ENCODE measurements at places on chromosomes 7 and 10.

DNA sequence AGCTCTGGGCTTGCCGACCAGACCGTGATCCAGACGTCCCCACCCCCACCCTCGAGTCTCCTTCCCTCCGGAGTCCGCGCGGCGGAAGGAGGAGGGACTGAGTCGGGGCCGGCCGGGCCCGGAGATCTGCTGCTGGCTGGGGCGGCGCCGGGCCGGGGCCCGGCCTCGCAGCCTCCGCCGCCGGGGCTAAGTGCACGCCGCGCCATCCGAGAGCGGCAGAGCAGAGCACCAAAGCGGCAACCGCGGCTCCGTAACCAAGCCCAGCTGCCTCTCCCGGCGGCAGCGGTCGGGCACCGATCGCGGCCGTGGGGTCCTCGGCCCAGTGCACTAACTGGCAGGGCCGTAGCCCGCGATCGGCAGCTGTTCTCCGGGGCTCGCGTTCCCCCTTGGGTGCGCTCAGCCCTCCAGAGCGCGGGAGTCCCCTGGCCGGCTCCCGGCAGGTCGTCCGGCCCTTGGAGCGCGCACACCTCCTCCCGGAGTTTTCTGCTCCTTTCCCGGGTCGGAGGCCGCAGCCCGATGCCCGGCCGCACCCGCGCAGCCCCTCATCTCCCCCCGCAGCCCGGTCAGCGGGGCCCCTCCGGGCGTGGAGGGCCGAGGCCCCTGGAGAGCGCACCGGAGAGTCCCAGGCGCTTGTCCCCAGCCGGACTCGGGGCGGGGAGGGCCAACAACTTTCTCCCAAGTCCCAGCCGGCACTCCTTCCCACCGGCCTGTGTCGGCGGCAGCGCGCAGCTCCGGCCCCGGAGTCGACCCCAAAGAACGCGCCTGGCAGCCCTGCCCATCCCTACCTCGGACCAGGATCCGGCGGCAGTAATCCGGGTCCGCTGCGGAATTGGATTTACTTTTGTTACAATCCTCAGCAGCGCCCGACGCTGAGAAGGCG lies 799 bp downstream of the VAX1 start:
- no peak for DNase-seq

DNA sequence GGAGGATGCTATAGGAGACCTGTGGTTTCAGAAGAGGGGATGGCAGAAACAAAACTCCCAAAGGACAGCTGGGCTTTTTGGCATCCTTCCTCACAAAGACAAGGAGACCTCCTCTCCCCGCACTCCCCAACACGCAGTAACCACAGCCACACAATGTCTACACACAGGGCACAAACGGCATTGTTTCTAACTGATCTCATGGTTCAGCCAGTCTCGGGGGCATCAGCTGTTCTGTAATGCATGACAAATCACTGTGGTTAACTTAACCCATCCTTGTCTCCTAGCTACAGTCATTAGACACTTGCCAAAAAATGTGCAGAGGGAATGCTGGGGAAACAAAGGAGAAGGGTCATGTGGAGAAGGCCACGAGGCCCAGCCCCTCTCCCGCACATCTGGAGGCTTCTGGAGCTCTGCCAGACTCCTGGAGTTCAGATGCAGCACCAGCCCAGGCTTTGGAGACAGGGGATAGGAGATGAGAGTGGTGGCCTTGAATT lies 7.6 kb upstream of the ADAMTS14 start:
- no peak for DNase-seq

GRCh38 chr10:20240643-20241042 lies 424.4 kb downstream of the PLXDC2 start:
- DNase-seq = no peak

GRCh38 chr7:23472956-23473843 lies 2.9 kb upstream of the IGF2BP3 start:
- no peak for DNase-seq

DNA sequence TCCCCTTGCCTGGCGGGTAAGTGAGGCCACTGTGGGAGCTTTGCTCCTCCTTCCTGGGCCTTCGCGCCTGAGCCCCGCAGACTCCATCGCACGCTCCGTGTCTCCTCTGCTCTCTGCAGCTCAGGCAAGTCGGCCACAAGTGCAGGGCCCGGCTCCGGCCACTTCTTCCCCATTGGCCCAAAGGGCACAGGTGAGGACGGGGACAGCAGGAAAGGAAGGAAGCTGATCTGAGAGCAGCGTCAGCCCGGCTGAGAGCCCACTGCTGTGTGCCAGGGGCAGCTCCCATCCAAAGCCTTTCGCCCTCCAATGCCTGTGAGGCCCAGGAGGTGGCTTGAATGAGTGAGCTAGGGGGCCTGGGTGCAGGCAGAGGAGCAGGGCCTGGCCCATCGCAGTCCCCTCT lies 33.7 kb upstream of the RHEB start:
- DNase-seq = no peak

- DNase-seq = no peak
These were observed 57.2 kb upstream of the SMNDC1 start for GRCh38 chr10:110361800-110362456.

DNA sequence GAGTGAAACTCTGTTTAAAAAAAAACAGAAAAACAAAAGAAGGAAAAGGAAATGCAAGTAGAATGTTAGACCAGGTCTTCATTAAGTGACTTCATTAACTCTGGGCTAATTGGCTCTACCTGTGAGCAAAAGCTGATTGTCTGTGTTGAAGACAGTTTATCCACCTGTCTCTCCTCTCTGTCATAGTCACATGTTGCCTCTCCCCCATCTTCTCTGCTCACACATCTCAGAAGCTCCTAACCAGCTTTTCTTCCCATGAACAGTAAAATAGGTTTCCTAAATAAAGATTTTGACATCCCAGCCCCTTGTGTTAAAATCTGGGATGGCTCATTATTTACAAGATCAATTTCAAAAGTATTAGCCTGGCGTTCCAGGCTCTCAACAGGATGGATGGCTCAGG lies 222.7 kb downstream of the CACNB2 start:
- no peak for DNase-seq

DNA sequence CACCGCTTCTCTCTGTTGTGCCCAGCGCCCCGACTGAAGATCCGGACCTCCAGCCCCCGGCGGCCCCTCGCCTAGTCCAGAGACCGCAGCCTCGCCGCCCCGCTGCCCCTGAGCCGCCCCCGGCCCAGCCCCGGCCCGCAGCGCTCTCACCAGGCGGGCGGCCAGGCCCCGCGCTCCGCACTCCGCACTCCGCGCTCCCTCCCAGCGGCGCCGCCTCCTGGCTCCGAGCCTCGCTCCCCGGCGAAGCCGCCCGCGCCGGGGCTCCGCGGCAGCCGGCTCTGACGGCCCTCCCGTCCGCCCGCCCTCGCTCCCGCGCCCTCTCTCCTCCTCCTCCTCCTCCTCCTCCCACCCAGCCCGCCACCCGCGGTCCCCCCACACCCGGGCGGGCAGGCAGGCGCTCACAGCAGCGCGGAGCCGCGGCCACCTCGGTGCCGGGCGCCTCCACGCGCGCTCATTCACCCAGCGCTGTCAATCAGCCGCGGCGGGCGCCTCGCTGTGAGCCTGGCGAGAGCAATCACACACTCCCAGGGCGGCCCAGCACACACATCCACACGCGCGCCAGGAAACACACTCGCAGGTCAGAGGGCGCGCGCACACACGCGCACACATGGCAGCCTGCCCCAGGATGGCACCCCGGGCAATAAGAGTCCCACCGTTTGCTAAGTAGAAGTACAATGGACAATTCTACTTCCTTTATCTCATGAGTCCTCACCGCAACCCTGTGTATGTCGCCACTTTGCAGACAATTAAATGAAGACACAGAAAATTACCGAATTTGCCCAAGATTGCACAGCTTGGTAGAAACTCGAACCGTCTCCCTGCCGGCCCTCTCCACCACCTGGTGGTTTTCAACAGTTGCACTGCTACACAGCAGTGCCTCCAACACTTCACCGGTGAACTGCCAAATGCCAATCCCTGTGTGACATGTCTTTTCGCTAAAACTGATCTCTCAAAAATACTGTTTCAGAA lies at the start of gene PRRT4:
TSS of gene PRRT4 (minus strand) at position 280 of the 969 bp plus-strand sequence.
- DNase-seq = no peak

DNA sequence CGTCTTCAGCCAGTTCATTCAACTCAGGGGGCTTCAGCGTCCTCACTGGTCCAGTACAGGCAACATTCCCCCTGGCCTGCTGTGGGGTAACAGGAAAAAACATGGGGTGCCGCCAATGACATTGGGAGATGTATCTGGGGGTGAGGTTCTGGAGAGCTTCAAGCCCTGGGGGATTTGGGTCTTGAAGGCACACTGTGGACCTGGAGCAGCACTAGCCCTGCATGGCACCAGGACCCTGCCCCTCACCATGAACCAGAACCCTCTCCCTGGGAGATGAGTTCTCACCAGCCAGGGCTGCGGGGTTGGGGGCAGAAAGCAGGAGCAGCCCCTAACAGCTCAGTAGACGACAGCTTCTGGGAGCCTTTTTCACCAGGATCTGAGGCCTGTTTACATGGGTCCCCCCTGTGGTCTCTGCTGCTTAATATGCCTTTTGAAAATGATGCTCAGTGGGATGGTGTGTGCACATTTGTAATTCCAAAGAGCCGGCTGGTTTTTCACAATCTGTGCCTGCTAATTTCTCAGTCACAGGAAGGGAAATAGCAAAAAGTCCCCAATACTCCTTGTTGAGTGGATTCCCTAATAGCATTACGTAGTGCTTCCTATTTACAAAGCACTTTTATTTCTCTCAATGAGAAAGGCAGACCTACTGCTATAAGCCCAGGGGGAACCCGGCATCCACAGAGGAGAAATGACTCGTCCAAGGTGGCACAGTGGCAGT lies 509.5 kb downstream of the RPS24 start:
- no peak for DNase-seq

- no peak for DNase-seq
These were observed 18.6 kb downstream of the PDE6C start for GRCh38 chr10:93630625-93631557.

GRCh38 chr7:78149787-78150186 lies 351.2 kb downstream of the PHTF2 start:
- DNase-seq = no peak

GRCh38 chr7:144527051-144527471 lies 123.6 kb upstream of the NOBOX start:
- no peak for DNase-seq

DNA sequence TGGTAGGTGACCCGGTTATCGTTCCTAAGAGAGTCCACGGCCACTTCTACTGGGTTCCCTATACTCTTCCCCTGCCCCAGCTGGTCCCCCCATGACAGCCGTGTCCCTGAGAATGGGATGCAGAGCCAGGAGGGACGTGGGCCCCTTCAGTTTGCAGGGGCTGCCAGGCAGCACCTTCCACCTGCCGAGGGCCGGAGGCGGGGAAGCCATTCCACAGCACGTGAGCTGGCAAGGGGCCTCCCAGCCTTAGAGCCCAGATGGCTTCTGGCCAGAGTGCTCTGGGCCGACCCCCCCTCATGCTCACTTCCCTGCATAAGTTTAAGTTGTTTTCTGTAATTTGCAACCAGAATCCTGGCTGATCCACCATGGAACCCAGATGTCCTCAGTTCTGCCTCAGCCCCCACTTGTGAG lies 39.0 kb downstream of the DIP2C start:
- no peak for DNase-seq

DNA sequence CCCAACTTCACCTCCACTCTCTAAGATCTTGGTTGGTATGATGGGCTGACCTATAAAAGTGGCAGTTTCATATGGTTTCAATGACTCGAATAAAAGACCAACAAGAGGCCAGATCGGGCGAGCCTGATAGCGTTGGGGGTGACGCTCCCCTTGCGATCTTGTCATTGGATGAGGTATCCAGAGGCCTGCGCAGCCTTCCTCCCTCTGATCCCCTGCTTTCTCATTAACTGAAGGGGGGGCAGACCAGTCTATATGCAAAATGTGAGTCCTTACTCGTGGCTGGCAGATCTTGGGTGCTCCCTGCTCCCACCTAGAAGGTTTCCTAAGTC lies 937 bp upstream of the COBL start:
- DNase-seq = no peak

- no peak for DNase-seq
These were observed 18.1 kb downstream of the MINDY4 start for GRCh38 chr7:30789334-30789711.

DNA sequence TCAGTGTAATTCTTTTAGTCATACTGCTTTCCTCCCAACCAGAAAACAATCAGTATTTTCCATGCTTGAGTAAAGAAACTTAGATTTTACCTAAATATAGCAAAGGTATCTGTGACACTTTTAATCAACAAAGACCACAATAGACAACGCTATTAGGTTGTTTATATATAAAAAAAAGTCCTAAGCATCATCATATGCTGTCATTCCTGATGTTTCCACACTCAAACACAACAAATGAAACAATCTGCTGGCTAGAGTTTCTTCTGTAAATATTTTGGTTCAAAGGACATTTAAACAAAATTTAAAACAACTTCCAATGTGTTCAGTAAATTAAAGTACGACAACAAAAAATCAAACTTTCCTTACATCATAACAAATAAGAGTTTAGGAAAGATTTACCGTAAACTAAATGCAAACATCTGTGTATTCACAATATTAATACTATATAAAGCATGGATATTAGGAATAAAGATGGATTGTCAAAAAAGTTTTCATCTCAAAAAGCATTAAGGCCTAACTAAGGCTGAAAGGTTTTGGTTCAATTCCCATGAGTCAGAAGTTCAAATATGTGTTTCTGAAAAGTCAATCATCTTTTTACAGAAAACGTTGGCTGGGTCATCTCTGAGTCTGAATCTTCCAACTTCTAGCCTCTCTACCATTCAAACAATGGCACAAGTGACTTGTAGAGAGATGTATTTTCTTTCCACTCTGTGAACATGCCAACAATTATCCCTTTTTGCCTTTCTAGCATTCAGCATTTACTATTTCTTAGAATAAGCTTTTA lies 157.1 kb downstream of the CRPPA start:
- no peak for DNase-seq

GRCh38 chr10:4013651-4014121 lies 228.7 kb upstream of the KLF6 start:
- DNase-seq = no peak

- no peak for DNase-seq
These were observed 7.5 kb downstream of the DUSP5 start for GRCh38 chr10:110505130-110505770.

DNA sequence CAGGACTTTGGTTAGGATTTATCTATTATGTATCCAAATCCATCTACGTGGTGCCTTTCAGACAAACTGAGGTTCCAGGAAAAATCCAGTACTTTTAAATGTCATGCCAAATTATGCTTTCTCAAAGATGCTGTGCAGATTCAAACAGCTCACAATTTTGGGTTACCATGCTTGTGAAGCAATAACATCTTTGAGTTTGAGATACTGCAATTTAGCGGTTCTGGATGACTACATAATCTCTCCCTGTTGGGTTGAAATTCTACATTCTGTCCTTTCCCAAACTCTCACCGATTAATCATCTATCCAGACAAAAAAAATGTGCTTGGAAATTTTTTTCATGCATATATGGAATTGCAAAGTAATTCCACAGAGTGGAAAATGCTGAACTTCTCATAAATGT lies 3.5 kb downstream of the RHOBTB1 start:
- DNase-seq = no peak
